Ascending aorta (tissue), 2 donors: ENCODE measurements at places on chromosomes 5 and 9. TPM values are rescaled to one million over a fixed set of nuclear protein-coding genes. Genes with fewer than 3 reads are reported as not detected.

GRCh38 chr5:31957151-31957550 is 217.0 kb downstream of the GOLPH3 start:
- H3K36me3 ChIP-seq = no peaks in the 10 kb centered on the region
- no peaks in the 10 kb centered on the region for H3K27me3 ChIP-seq

GRCh38 chr9:4550777-4551484 is 60.7 kb downstream of the SLC1A1 start:
- H3K27ac ChIP-seq = no peak overlapping the region
- H3K27me3 ChIP-seq = no peaks in the 10 kb centered on the region
- no peaks in the 10 kb centered on the region for H3K36me3 ChIP-seq

The OR1Q1 gene
- not detected for total RNA-seq

DNA sequence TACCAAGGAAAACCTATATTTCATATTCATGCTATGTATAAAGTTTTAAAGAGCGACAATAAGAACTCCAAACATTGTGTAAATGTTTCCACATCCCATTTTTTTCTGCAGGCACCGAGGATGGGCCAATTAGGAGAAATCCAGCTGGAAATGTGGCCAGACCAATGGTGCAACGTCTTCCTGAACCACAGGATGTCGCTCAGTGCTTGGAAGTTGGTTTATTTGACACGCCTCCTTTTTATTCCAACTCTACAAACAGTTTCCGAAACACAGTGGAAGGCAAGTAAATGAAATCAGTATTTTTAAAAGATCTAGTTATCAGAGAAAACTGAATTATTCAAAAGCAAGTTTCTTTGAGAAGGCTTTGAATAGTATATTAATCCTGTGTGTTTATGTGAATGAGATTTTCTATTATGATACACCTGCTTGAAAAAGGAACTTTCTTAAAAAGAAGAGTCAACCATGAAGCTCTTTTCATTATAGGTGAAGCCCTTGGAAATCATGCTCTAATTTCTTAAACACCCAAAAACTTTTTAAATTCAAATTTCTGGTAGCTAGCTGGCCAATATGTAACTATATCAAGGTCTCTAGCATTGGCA is 9.1 kb downstream of the TYRP1 start:
- H3K36me3 ChIP-seq = no peaks in the 10 kb centered on the region
- no peak for DNase-seq
- no peak overlapping the region for H3K27ac ChIP-seq
- H3K27me3 ChIP-seq = no peaks in the 10 kb centered on the region
- no peak overlapping the region for H3K4me3 ChIP-seq

The GABRA1 gene
- total RNA-seq = not detected

DNA sequence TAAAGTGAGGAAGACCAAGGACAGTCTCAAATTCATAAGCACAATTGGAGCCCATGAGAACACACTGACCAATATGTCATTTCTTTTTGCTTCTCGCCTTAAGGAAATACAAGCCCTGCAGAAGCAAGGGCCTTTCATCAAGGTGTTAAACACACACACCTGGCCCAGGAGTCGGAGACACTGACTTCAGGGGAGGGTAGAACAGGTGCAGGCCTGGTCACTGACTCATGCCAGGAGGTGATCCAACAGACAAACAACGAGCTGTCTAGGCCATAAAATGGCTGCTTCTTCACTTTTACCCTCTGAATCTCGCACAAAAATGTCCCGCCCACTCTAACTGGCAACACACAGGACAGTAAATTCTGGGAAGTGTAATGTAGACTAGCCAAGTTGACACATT is 62.7 kb downstream of the RGMB start:
- no peaks in the 10 kb centered on the region for H3K4me1 ChIP-seq
- no peaks in the 10 kb centered on the region for H3K36me3 ChIP-seq
- no peak overlapping the region for H3K4me3 ChIP-seq
- DNase-seq = no peak
- H3K27ac ChIP-seq = no peak overlapping the region
- H3K27me3 ChIP-seq = no peaks in the 10 kb centered on the region

DNA sequence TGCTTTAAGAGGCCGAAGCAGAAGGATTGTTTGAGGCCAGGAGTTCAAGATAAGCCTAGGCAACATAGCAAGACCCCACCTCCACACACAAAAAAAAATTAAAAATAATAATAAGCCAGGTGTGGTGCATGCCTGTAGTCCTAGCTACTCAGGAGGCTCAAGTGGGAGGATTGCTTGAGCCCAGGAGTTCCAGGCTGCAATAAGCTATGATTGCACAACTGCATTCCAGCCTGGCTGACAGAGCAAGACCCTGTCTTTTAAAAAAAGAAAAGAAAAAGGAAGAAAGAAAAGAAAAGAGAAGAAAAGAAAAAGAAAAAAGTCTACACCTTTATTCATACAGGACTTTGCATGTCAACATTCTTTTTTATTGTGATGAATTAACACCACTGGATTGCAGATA is 2125.8 kb downstream of the MAT2B start:
- H3K27ac ChIP-seq = no peak overlapping the region
- no peaks in the 10 kb centered on the region for H3K4me1 ChIP-seq
- H3K4me3 ChIP-seq = no peak overlapping the region
- no peak for DNase-seq
- H3K36me3 ChIP-seq = no peaks in the 10 kb centered on the region

DNA sequence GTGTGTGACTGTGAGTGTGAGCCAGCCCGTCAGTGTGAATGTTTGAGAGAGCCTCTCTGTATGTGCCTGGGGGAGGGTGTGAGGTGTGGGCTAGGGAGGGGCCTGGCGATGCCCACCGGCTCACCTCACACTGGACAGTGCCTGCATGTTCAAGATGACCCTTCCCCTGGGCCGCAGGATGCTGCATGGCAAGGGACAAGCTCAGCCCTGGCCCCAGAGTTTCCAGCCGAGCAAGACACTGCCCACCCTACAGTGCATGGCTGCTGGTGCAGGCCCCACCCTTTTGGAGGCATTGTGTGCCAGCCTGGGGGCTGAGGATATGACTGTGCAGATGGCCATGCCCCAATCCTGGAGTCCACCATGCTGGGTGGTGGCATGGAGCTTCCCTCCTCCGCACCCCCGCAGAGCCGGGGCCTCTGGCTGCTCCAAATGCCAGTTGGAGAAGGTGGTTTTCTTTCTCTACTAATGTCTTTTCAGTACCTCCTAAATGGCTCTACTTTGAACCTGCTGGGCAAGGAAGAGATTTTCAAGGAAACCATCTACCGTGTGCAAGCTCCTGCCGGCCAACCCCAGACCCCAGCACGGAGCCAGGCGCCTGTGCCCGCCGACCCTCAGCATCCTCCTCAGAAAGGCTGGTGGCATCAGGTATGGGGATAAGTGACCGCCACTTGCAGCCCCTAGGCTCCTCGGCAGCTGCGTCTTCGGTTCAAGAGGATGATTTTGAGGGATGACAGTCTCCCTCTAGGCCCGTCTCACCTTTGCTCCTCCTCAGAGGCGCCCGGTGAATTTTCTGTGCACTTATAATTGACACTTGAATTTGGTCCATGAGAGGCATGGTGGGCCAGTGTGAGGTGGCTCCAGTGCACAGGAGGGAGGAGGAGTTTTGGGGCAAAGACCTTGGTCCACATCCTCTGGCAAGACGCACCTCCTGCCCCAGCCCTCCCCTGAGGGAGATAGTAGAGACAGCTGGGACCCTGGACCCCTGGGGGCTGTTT is 27.7 kb downstream of the FGD3 start:
- H3K36me3 ChIP-seq = peaks cover 2% of the 10 kb centered on the region
- no peaks in the 10 kb centered on the region for H3K4me1 ChIP-seq
- H3K27ac ChIP-seq = no peak overlapping the region
- no peak for DNase-seq
- H3K27me3 ChIP-seq = no peaks in the 10 kb centered on the region
- no peak overlapping the region for H3K4me3 ChIP-seq

- no peaks in the 10 kb centered on the region for H3K4me1 ChIP-seq
- H3K4me3 ChIP-seq = no peak overlapping the region
- H3K27me3 ChIP-seq = no peaks in the 10 kb centered on the region
- H3K36me3 ChIP-seq = no peaks in the 10 kb centered on the region
- no peak for DNase-seq
These were observed 691.4 kb downstream of the DNAH5 start for GRCh38 chr5:13253111-13253510.

The CCL27 gene
- 9.3 TPM for total RNA-seq

The MARCOL gene
- total RNA-seq = not detected

The FGFR4 gene
- 0.85 TPM for total RNA-seq

DNA sequence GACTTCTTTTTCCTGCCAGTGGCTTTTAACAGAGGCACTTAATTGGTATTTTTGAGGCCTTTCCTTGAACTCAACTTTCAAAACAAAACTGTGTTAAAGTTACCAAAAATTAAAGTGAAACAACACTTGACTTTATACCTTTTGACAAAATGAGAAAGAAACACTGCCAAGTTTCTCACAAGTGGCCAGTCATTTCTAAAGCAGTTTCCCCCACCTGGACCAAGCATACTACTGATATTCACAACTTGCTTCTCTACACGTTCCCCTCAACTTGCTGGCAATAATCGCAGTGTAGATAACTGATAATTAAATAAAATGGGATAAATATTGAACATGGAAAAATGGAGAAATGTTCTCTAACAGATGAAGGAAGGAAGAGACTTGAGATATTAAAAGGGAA is 135.7 kb downstream of the TLR4 start:
- H3K27ac ChIP-seq = no peak overlapping the region
- no peak overlapping the region for H3K4me3 ChIP-seq
- no peaks in the 10 kb centered on the region for H3K4me1 ChIP-seq
- DNase-seq = no peak
